ENCODE measurements at places on chromosomes 12 and 14.

DNA sequence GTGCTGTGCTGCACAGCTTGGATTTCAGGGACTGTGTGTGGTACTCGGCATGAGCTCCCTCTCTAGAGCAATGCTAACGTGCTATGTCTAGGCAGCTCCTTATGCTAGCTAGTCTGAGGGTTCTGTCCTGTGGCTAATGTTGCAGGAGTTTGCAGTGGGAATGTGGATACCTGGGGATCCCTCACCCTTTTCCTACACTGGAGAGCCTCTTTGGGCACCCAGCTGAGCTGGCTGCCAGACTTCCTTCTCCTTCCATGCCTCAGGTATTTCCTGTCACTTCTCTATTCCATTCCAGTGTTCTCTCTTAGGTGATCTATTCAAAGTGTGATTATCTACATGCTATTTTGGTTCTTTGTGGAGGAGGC, 64.9 kb downstream of the FBXO33 start:
- DNase-seq = no peak

- no peak for DNase-seq
Observed at GRCh38 chr14:80955416-80955941, at the start of gene TSHR. TSHR (plus strand) TSS chr14:80955621; CDS start chr14:80955681, 60 bp downstream.

DNA sequence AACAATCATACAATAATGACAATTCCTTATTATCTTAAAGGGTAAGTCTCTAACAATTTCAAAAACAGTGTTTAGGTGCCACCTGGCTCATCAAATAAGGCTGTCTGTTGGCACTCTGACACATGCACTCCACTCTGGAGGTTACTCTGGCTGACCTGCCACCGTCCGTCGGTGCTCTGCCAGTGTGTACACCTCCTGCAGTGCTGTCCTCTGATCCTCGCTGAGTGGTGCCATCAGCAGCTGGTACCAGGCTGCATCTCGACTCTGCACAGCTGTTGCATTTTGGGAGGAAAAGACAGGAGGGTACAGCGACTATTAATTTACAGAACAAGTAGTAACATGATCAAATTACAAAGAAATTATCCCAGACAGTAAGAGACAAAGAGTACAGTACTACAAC, 63.9 kb downstream of the IPO8 start:
- DNase-seq = no peak

DNA sequence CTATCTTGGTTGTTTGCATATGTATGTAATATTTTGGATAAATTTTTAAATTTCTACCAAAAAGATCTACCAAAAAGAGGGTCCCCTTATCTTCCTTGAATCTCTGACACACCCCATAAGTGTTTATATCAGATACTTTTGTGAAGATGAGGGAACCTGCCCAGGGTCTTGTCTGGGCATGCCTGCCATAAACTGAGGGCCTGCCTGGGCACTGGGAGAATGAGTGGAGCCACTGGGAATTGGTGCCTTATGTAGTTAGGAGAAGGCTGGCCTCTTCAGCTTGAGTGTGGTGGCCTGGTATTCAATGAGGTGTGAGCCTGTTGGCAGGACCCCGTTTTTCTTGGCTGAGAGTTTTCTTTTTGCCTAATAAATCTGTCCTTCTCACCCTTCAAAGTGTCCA, 46.5 kb downstream of the OR9K2 start:
- DNase-seq = no peak

DNA sequence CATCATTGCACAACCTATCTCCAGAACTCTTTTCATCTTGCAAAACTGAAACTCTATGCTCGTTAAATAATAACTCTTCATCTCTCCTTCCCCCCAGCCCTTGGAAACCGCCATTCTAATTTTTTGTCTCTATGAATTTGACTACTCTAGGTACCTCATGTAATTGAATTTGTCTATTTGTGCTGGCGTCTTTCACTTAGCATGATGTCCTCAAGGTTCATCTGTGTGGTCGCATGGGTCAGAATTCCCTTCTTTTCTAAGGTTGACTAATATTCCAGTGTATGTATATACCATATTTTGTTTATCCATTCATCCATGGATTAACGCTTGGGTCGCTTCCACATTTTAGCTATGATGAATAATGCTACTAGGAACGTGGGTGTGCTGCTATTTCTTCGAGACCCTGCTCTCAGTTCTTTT, 80.1 kb downstream of the PLXNC1 start:
- no peak for DNase-seq

GRCh38 chr12:96192926-96193573, 1.1 kb upstream of the ELK3 start:
- DNase-seq = no peak

DNA sequence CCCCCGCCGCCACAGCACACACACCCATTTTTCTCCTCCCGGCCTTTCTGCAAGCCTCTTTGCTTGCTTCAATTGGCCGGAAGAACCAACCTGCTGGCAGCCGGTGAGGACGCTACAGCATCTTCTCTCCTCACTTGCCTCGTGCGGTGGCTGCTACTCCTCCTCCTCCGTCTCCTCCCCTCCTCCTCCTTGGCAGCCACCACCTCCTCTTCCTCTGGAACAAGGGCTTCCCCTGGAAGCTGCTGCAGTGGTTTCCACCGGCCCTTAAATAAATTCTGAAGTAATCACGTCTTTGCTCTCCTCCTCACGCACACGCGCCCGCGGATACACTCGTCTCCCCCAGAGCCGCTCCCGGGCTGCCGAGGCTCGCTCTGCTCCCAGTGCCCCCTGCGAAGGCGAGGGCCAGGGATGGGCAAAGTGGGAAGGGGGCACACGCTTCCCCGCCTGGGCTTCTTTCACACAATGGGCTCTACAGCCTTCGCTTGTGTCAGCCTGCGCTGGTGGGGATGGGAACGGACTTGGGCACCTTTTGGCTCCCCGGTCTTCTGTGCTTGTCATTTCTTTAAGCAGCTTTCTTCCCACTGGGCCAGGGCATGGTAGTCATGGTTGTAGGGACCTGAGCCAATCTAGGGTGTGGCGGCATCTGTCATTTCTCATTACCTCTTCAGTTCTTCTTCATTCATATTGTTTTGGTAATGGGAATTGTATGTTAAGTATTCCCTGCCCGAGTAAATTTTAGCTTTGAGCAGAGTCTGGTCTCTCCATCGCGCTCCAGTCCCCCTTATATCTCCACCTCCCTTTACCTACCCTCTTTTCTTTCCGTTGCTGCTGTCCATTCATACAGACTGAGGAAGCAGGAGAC, at the start of gene PPFIA2:
PPFIA2 (minus strand) TSS at position 161 of the 862 bp plus-strand sequence.
- no peak for DNase-seq

DNA sequence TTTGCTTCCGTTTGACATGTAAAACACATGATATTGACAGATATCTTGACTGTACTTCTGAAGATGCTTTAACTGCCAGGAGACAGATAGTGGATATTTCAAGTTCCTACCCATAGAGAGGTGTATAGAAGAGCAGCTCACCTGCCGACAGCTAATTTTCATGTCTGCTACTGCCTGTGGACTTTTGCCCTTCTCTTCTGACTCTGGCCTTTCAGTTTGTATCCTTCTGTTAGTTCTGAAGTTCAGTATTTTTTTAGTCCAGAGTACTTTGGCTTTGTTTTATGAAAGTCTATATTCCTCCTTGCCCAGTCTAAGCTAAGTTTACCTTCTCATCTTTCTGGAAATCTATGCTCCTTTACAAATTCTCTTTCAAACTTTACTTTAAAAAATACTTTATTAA, 30.8 kb upstream of the STK38L start:
- no peak for DNase-seq

GRCh38 chr14:95664066-95664465, 22.2 kb upstream of the TCL1B start:
- DNase-seq = no peak

- no peak for DNase-seq
Observed at GRCh38 chr14:71301611-71302010, 394.4 kb downstream of the PCNX1 start.

GRCh38 chr12:102765736-102766135, 151.3 kb downstream of the PAH start:
- no peak for DNase-seq

DNA sequence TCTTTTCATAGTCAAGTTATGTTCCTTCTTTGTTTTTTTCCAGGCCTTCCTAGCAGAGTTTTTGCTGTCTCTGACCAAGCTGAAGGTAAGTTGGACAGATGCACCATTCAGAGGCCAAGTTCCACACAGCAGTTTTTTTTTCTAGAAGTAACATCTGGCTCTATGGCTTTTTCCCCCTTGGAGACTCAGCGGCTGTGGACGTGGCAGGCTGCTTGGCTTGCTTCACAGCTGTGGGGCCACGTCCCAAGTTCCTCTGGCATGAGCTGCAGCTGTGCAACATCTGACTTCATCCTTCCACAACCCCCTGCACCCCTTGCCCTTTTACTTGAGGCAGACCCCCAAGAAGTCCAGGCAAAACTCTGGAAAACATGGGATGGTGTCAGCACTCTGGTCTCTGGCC, 24.2 kb upstream of the RHOJ start:
- DNase-seq = no peak

GRCh38 chr14:98018628-98019027, 1221.4 kb downstream of the VRK1 start:
- no peak for DNase-seq

DNA sequence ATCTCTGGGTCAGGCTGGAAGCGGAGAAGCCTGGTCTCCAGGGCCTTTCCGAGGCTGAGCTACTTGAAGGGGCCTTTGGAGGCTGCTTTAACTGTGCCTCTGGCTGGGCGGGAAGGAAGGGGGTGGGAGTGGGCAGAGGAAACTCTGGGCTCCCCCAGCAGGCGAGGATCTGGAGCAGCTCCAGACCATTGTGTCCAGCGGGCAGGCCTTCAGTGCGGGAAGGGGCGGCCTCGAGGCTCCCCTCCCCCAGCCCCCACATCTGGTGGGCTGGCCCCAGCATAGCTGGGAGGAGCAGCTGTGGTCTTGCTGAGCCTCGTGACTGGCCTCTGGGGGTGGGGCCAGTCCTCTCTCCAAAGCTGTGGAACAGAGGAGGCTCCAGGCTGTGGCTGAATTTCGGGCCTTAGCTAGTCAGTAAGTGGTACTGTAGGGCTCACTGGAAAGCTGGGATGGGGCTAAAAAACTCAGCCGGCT, 3.4 kb downstream of the TAMALIN start:
- peak; percentile 89 for DNase-seq

- DNase-seq = no peak
Observed at GRCh38 chr12:5952031-5952430, 7.0 kb upstream of the ANO2 start.

DNA sequence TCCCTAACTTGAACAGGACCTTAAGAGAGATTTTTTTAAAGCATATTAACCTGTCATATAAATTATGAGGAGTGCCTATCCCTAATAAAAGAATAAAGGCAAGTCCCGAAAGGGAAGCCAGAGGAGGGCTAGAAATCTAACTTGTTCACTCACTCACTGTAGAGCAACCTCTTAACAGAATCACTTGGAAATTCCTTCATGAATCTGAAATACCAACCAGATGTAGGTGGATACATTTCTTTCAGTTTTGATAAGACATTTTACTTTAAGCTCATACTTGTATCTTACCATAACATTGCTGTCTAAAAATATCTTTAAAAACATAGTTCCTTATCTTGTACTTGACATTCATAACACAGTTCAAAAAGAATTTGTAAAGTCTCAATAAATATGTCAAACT, 25.7 kb downstream of the NTN4 start:
- DNase-seq = no peak

DNA sequence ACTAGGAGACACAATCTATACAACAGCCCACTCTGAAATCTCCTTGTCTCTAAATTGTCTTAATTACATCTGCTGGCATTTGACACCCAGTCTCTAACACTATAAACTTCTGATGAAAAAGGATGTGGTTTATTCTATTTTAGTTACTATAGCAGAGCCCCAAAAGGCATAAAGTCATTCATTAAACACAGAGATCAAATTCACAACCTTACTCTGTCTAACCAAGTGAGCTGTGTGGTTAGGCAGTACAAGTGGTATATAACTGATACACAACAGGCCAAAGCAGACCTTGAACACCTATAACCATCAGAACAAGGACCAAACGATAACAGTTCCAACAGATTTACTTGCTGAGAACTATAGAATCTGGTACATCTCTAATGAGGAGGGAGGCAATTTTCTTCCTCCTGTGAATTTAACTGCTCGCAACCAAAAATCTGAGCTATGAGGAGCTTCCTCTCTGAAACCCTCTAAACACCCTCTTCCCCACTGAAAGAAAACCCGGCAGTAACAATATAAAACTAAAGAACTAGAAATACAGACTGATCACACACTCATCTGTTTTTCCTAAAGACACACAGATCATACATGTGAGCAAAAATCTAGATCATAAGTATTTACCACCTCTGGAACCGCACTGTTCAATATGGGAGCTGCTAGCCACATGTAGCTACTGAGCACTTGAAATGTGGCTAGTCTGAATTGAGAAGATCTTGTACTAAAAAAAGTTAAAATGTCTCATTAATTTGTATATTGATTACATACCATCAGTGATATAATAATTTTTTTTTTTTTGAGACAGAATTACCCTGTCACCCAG, 17.7 kb downstream of the SPPL3 start:
- DNase-seq = no peak

DNA sequence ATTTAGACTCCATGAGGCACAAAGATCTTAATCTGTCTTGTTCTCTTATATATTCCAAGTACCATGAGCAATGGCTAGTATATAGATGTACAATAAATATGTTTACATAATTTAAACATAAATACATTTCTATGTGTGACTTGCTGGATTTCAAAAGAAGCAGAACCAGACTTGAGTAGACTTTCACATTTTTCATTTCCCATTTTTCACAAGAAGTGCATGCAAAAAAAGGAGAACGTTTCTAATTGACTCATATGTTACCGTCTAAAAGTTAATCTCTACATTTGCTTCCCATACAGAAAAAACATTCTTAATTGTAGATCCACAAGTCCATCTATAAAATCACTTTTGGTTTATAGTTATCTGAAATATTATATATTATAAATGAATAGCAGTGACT, 256.5 kb upstream of the USP15 start:
- DNase-seq = no peak

DNA sequence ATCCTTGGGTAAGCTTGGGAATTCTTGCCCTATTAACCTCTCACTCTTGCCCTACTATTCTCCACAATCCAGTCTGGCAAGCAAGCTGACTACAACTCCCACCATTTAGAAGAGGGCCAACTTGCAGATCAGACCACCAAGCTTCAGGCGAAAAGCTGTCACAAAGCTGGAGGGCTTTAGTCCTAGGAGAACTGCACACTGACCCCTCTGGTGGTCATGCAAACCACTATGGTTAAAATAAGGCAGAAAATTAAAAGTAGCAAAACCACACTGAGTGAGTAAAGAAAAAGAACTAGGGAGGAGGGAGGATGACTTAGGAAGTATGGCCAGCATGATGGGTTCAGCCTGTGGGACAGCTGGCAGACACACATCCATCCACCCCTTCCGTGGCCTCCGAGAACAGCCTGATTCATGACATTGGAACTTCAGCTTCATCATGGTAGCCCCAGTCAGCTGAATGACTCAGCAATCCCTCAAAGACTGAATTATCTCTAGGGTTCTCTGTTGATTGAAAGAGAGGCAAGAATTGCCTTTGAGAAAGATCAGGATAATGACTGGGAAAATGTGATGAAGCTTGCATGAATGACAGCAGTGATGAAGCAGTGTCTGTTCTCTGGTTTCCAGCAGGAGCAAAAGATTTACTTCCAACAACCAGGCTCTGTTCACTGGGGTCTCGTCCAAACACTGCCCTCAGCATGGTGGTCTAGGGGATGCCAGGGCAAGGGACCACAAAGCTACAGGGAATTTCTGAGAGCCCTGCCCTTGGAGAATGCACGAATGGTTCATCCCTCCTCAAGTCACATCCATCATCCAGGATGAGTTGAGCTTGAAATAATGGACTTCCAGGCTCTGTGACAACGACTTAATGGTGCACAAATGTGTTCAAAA, 24.4 kb downstream of the PITPNM2 start:
- DNase-seq = peak; percentile 49

All from NB4 (cell line).